Neuronal stem cell (in vitro differentiated cells): ENCODE measurements at places on chromosomes 7 and 10.

DNA sequence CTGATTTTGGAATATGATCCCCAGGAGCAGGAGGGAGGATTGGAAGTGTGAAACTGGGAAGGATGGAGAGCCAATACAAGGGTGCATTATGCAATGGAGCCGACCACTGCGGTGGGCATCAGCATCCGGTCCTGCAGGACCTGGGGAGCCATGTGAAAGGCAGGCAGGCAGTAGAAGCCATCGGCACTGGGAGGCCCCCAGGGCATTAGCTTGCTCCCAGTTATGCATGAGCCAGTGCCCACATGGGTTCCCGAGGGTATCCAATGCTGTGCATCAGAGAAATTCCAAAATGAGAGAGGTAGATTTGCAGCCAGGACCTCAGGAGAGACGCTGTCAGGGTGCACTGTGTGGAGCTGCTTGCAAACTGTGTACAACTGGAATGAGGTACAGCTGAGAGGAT lies 8.7 kb upstream of the KCP start:
- no peak overlapping the region for H3K27ac ChIP-seq
- no peak overlapping the region for H3K4me3 ChIP-seq
- H3K27me3 ChIP-seq = no peaks in the 10 kb centered on the region
- no peaks in the 10 kb centered on the region for H3K4me1 ChIP-seq
- no peak for DNase-seq

DNA sequence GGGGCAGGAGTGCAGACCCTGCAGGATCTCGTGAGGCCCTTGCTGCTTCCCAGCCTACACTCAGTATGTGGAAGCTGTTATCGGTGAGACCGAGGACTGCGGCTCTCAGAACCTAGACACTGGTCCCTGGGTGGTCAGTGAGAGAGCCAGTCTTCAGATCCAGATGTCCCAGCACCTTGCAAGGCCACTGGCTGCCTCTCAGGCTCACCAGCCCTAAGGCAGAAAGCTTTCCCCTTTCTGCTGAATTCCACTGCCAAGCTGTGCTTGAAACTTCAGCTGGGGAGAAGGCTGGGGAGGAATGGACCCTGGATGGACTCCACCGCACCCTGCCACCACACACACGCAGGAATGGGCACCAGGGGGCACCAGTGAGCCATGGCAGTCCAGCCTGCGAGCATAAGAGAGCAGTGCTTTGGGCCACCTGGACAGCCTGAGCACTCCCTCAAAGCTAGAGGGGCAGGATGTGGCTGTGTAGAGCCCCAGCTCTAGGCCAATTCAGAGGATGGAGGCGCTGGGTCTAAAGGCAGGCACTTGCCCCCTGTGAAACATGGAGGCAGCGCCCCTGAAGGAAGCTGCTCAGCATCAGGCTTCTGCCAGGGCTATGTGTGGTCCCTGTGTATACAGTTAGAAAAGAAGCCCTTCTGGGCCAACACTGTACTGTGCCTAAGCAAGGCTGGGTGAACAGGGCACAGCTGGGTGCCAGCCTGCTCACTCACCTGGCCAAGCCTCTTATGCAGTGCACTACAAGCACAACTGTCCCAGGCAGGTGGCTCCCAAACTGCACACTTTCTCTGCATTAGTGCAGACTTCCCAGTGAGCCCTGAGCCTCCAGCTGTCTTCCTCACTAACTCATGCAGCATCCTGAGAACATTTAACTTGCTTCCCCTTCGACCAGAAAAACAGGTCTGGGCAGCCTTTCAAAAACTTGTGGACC lies 21.6 kb downstream of the TMEM72 start:
- no peaks in the 10 kb centered on the region for H3K4me1 ChIP-seq
- peak; percentile 74 for DNase-seq
- no peak overlapping the region for H3K27ac ChIP-seq
- H3K4me3 ChIP-seq = no peak overlapping the region
- no peaks in the 10 kb centered on the region for H3K36me3 ChIP-seq

DNA sequence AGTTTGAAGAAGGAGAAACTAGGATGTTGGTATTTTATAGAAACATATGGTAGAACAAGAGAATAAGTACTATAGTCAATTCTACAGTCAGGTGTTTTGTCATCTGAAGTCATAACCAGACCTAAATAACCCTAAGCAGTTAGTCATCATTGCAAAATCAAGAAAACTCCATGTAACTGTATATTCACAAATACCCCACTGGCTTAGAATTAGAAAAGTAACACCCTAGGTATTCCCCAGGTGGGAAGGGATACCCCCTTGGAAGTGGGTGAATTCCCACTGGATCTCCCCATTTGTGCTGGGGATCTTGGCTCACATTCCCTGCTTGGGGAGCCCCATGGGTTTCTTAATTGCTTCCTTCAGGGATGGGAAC lies 45.9 kb upstream of the ITGB8 start:
- no peak for DNase-seq
- H3K27me3 ChIP-seq = no peaks in the 10 kb centered on the region
- H3K4me3 ChIP-seq = no peak overlapping the region
- H3K36me3 ChIP-seq = no peaks in the 10 kb centered on the region

DNA sequence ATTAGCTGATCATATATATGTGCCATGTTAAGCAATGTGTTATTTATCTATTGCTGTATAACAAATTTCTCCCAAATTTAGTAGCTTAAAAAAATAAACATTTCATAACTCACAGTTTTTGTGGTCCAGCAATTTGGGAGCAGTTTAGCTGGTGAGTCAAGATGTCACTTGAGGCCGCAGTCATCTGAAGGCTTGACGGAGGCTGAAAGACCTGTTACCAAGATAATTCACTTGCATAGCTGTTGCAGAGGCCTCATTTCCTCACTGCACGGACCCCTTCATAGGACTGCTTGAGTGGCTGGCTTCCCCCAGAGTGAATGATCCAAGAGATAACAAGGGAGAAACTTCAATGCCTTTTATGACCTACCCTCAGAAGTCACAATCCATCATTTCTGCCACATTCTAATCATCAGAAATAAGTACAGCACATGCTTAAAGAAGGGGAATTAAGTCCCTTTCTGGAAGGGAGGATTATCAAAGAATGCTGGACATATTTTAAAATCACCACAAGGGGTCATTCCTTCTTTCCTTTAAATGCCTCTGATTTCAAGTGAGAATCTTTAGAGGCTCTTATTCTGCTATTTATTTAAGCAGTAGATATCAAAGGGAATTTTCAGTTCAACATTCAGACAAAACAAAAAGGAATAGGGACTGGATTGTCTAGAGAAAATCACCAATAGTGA lies 10.5 kb upstream of the SRPK2 start:
- H3K4me3 ChIP-seq = no peak overlapping the region
- DNase-seq = no peak
- peaks cover 2% of the 10 kb centered on the region for H3K4me1 ChIP-seq
- no peaks in the 10 kb centered on the region for H3K36me3 ChIP-seq

DNA sequence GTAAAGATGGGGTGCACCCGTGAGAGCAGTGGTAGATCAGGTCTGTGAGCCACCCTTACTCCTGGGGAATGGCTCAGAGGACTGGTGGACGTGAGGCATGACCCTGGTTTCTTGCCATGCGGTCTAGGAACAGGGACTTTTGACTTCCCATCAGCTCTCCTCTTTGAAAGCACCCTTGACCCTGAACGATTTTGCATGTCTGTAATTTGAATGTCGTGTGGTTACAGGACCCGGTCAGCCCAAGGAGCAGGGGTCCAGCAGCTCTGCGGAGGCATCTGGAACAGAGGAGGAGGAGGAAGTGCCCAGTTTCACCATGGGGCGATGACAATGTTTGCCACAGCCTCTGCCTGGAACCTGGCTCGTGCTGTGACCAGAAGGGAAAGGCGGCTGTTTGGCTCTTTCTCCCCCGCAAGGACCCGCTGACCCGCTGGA lies 8.6 kb upstream of the ORAI2 start:
- peaks cover 31% of the 10 kb centered on the region for H3K36me3 ChIP-seq
- H3K27ac ChIP-seq = no peak overlapping the region
- DNase-seq = no peak
- no peaks in the 10 kb centered on the region for H3K4me1 ChIP-seq

- DNase-seq = peak; percentile 71
- no peak overlapping the region for H3K27ac ChIP-seq
- no peaks in the 10 kb centered on the region for H3K36me3 ChIP-seq
- peaks cover 2% of the 10 kb centered on the region for H3K4me1 ChIP-seq
- H3K4me3 ChIP-seq = no peak overlapping the region
These were observed 140.9 kb downstream of the ADCYAP1R1 start for GRCh38 chr7:31192986-31193385.

DNA sequence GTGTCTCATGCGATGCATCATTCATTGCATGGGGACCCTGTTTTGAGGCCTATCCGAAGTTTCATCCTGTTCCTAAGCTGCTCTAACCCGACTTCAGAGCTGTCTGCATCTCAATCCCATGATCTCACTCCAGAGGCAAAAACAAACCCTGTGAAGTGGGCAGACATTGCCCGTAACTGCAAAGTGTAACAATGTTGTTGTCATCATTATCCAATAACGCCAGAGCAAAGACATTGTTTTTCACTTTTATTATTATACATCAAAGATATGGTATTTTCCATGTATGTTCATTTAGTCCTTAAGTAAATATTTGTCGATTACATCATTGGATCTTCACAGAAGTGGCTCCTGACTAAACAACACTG lies 246.7 kb downstream of the KLF6 start:
- H3K36me3 ChIP-seq = no peaks in the 10 kb centered on the region
- H3K27me3 ChIP-seq = no peaks in the 10 kb centered on the region
- H3K4me3 ChIP-seq = no peak overlapping the region
- H3K27ac ChIP-seq = no peak overlapping the region

GRCh38 chr10:26310361-26310760 lies 93.8 kb downstream of the GAD2 start:
- H3K27ac ChIP-seq = no peak overlapping the region
- H3K27me3 ChIP-seq = no peaks in the 10 kb centered on the region

GRCh38 chr10:93160829-93161228 lies 87.1 kb downstream of the CYP26A1 start:
- no peaks in the 10 kb centered on the region for H3K36me3 ChIP-seq
- DNase-seq = no peak
- no peaks in the 10 kb centered on the region for H3K4me1 ChIP-seq
- H3K4me3 ChIP-seq = no peak overlapping the region
- no peaks in the 10 kb centered on the region for H3K27me3 ChIP-seq

GRCh38 chr10:118246332-118247295 lies 95.5 kb downstream of the FAM204A start:
- H3K36me3 ChIP-seq = no peaks in the 10 kb centered on the region
- H3K4me3 ChIP-seq = no peak overlapping the region
- DNase-seq = no peak
- no peaks in the 10 kb centered on the region for H3K4me1 ChIP-seq
- H3K27me3 ChIP-seq = no peaks in the 10 kb centered on the region

GRCh38 chr7:142469696-142470543 lies 212.1 kb upstream of the PRSS58 start:
- no peak for DNase-seq
- H3K27ac ChIP-seq = no peak overlapping the region
- H3K4me1 ChIP-seq = no peaks in the 10 kb centered on the region
- no peaks in the 10 kb centered on the region for H3K36me3 ChIP-seq

GRCh38 chr7:126700807-126701604 lies 551.7 kb downstream of the GRM8 start:
- peak; percentile 21 for DNase-seq
- H3K4me1 ChIP-seq = peaks cover 6% of the 10 kb centered on the region
- peak overlapping the region; percentile 13 for H3K4me3 ChIP-seq
- no peaks in the 10 kb centered on the region for H3K36me3 ChIP-seq

DNA sequence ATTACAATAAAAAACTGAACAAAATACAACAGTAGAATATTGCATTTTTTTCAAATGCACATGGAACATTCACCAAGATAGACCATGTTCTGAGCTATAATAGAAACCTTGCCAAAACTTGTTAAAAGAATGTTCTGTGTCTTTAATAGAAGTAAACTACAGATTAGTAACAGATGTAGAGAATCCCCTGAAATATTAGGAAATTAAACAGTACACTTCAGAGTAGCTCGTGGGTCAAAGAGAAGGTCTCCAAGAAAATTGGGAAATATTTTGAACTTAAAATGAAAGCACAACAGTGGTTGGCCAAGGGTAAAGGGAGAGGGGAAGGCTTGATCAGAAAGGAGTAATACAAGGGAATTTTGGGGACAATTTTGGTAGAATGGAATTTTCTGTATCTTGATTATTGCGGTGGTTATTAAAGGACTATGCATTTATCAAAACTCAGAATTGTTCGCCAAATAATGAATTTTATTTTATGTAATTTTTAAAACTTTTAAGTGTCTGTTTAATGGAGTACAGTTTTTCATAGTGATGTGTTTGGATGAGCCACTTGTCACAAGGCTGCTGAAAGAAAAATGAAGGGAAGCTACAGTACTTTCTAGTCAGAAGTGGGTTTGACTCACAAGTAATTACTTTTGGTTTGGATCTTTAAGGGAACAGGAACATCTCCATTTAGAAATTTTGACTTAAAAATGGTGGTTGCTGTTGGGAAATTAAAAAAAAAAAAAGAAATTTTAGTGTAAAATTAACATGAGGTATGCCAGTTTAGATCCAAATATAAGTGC lies 10.2 kb downstream of the PLEKHA8 start:
- no peaks in the 10 kb centered on the region for H3K27me3 ChIP-seq
- H3K4me1 ChIP-seq = no peaks in the 10 kb centered on the region
- no peak for DNase-seq
- no peak overlapping the region for H3K4me3 ChIP-seq

DNA sequence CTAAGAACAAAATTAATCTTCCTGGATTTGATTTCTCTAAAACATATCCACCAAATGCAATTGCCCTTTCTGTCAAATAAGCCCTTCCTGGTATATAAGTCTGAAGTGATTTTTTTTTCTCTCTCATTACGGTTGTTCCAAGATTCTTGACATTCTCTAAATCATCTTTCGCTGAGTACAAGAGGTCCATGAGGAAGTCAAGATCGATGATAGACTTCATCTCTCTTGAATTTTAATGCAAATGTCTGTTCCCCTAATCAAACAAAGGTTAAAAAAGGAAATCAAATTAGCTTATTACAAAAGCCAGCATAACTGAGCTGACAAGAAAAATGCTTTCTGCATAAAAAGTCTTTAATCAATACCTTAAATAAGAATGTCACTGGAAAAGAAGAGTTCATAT lies 77.4 kb upstream of the ITGB1 start:
- no peak for DNase-seq
- peaks cover 8% of the 10 kb centered on the region for H3K4me1 ChIP-seq
- no peaks in the 10 kb centered on the region for H3K27me3 ChIP-seq

GRCh38 chr10:125114761-125115391 lies 45.5 kb downstream of the CTBP2 start:
- H3K27ac ChIP-seq = no peak overlapping the region
- no peaks in the 10 kb centered on the region for H3K27me3 ChIP-seq
- H3K4me3 ChIP-seq = no peak overlapping the region
- peaks cover 1% of the 10 kb centered on the region for H3K36me3 ChIP-seq
- peaks cover 8% of the 10 kb centered on the region for H3K4me1 ChIP-seq
- DNase-seq = no peak

GRCh38 chr7:88169717-88170320 lies 50.0 kb downstream of the SRI start:
- no peak for DNase-seq
- peaks cover 1% of the 10 kb centered on the region for H3K4me1 ChIP-seq
- H3K4me3 ChIP-seq = no peak overlapping the region
- H3K36me3 ChIP-seq = no peaks in the 10 kb centered on the region

GRCh38 chr10:92702301-92702916 lies 12.7 kb downstream of the HHEX start:
- peaks cover 4% of the 10 kb centered on the region for H3K4me1 ChIP-seq
- H3K4me3 ChIP-seq = no peak overlapping the region
- H3K27me3 ChIP-seq = peaks cover 8% of the 10 kb centered on the region
- no peak for DNase-seq

- H3K36me3 ChIP-seq = no peaks in the 10 kb centered on the region
- H3K4me3 ChIP-seq = no peak overlapping the region
- no peak overlapping the region for H3K27ac ChIP-seq
- no peak for DNase-seq
- no peaks in the 10 kb centered on the region for H3K4me1 ChIP-seq
These were observed 26.9 kb downstream of the NPS start for GRCh38 chr10:127576051-127576450.
